AG09309 (cell line): ENCODE measurements at places on chromosomes 1 and 21.

- DNase-seq, result no peak
Measured at GRCh38 chr1:113903501-113904292, 902 bp downstream of the AP4B1 start.

- no peak for DNase-seq
Measured at GRCh38 chr1:154856049-154856448, 14.0 kb downstream of the KCNN3 start.

- no peak for DNase-seq
Measured at GRCh38 chr1:19814244-19814661, 830 bp downstream of the RNF186 start.

DNA sequence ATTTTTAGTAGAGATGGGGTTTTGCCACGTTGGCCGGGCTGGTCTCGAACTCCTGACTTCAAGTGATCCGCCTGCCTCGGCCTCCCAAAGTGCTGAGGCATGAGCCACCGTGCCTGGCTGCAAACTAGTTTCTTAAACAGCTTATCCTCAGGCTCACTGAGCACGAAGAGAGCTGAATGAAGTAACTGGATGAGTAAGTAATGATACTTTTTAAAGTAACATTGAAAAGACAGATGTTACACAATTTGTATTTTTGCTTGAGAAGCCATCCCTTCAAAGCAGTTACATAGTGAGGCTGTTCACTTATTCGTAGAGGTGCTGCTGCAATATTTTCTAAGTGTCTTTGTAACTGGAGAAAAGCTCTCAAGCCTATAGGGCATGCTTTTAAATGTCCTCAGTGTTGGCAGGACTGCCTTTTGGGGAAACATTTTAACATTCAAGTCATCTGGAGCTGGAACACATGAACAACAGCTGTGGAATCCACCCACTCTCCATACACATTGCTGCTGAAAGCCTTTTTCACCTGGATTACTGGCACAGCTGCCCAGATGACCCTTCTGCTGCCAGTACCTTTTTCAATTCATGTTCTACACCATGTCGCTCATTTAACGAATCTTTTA is 2.7 kb upstream of the YBX1 start:
- DNase-seq, result peak; percentile 66

GRCh38 chr1:22225858-22226589 is 83.1 kb upstream of the WNT4 start:
- no peak for DNase-seq

- DNase-seq, result no peak
Measured at GRCh38 chr1:149906570-149907075, 7.3 kb downstream of the BOLA1 start.

GRCh38 chr21:32733990-32734613 is 6.3 kb upstream of the SYNJ1 start:
- DNase-seq, result no peak

- no peak for DNase-seq
Measured at GRCh38 chr1:150056407-150056806, 11.2 kb upstream of the VPS45 start.

- no peak for DNase-seq
Measured at GRCh38 chr1:33820804-33821203, 43.1 kb upstream of the HMGB4 start.

- no peak for DNase-seq
Measured at GRCh38 chr1:203704120-203704519, 60.9 kb upstream of the LAX1 start.

DNA sequence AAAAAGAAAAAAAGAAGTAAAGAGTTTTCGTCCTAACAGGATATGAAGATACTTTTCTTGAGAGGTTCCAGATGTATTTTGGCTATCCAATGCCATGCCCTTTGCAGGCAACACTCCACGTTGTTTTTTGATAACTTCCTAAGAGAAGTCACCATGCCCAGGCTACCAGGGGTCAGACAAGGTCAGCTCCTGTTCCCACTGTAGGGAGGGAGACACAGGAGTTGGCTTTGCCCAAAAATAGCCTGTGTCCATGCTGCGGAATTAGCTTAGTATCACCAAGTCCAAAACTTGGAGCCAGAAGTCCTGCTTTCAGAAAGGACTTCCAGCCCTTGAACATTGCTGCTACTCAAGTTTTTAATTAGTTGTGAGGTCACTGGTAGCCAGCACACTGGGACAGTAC is 62.1 kb upstream of the NRIP1 start:
- DNase-seq, result no peak

DNA sequence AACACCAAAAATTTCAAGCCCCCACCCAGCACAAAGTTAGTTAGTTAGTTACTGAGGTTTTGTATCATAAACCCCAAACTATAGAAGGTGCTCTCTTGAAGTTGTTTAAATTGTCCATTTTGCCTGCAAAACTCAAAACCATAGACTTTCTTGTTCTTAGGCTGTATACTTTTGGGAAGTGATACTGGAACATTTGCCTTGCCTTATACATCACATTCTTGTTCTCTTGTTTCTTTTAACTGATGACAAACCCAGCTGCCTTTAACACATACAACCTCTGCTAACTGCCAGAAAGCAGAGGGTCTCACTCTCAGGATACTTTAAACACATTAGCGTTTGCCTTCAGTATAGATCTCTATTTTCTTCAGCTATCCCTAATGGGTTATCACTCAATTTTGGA is 570.5 kb downstream of the MRPL39 start:
- DNase-seq, result no peak

- DNase-seq, result peak; percentile 96
Measured at GRCh38 chr21:45363921-45364467, 41.0 kb upstream of the COL18A1 start.

GRCh38 chr1:221791846-221792245 is 50.0 kb upstream of the DUSP10 start:
- DNase-seq, result no peak

DNA sequence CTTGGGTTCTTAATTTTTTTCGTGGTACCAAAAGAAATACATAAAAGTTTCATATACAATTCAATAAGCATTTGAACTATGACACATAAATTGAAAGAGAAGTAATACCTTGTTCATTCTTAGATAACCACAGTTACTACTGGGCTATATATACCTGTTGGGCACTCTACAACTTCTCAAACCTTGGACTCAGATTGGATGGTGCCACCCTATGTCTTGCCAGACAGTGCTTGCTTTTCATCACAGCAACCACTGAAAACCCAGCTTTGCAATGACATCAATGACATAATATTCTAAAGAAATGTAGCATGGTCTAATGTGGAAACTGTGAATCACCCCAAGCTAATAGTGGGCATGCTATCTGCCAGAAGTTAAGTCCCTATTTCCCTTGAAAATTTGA is 62.8 kb upstream of the DPH5 start:
- no peak for DNase-seq

DNA sequence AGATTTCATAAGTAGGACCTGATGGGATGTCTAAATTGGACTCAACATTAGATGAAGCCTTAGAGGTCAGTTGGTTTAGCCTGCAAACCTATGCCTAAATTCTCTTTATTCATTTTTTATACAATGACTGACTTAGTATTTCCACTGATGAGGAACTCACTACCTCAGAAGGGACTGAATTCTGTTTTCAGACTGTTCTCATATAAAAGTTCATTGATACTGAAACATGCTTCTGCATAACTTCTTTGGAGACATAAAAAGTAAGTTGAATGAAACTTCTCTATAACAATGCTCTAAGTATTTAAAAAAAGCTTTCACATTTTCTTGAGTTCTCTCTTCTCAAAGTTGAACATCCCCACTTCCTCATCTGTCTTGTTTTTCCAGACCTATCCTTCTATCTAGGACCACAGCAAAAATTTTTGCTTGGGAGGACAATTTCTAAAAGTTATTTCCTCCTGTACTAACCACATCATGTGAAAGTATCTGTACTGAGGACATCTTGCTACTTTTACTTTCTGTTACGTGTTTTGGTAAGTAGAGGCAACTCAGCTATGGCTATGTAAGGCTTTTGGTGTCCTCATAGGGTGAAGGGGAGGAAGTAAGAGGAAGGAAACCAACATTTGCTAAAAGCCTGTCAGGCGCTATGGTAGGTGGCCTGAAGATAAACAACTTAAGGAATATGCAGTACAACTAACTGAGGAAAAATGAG is 64.1 kb downstream of the USP24 start:
- no peak for DNase-seq

DNA sequence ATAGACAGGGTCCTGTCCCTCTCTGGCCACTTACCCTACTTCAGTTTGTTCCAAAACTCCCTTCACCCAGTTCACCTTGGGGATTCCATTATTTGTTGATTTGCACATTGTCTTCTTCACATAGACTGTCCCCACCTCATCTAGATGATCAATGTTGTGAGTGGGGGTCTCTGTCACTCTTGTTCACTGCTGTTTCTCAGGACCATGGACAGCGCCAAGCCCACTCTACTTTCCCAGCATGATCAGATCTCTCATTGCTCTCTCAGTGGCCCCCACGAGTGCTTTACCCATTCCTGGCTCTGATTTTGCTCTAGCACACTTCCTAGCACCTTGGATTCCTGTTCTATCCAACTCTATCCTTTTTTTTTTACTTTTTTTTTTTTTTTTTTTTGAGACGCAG is 45.4 kb upstream of the IGSF21 start:
- DNase-seq, result no peak

DNA sequence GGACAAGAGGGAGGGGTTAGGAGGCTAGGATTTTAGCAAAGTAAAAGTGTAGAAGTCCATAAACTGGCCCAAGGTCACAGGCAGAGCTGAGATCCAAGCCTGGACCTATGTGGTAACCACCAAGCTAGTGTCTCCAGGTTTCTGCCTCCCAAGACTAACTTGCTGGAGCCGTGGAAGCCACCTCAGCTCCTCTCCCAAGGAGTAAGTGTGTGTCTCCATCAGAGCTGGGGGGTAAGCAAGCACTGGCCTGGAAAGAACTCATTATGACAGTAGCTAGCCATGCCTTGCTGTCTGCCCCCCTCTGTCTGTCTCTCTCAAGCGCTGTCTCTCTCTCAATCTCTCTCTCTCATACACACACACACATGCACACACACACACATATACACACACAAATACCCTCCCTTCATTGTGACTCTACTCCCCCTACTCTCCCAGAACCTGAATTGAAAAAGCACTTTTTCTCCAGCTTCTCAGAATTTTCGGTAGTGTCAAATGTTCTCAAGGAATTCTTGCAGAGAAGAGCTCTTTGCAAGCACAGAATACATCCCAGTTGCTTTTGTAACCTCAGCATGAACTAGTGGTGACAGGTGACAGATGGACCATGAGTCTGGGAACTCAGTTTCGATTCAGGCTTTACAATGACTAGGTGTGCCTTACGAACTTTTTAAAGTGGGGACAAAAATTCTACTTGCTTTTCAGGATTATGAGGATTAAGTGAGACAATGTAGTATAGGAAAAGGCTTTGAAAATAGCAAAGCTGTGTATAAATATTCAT is 238.0 kb upstream of the FGGY start:
- no peak for DNase-seq

- no peak for DNase-seq
Measured at GRCh38 chr1:209813902-209814301, 8.0 kb upstream of the IRF6 start.

DNA sequence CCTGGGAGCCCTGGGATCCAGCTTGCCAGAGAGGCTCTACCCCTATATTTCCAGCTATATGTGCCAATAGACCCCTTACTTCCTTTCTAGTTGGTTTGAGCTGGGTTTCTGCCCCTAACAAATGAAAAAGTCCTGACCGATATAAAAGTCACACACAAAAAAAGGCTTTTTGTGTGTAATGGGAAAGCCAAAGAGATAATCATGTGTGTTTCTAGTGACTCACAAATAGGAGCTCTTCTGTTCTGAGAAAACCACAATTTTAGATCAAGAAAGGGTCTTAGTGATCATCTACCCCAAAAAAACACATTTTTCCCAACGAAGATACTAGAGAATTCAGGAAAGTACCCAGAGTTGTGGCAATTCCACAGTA is 23.0 kb upstream of the PLEKHA6 start:
- DNase-seq, result no peak
